ENCODE measurements at places on chromosomes 6 and 20.

DNA sequence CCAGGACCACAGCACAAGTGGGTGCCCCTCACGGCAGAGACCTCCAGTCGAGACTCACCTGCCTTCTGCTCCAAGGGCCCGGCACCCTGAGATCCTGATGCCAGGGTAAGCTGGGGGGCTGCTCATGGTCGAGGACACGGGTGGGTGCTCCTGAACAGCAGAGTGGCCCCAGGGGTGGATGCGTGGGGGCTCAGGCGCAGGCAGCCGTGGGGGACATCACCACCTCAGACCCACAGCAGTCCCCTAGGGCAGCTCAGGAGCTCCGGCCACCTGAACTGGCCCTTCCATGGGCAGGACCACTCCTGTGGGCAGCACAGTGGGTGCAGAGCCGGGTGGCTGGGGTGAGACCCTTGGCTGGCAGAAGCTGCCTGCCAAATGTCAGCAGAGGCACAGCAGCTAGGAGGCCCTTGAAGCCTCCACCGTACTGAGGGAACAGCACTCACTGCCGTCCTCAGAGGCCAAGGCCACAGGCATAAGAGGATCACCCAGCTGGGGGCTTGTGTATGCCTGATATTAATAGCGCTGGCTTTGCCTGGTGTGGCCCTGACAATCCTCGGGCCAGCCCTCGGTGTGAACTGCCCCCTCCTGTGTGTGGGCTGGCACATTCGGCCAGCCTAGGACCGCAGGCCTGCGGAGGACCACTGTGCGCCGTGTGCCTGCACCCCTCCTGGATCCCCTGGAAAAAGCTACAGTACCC, 5.4 kb downstream of the UCKL1 start:
- no peak for DNase-seq

GRCh38 chr20:50456452-50457324, 53.5 kb upstream of the PTPN1 start:
- DNase-seq, result no peak

- DNase-seq, result no peak
Observed at GRCh38 chr6:3321042-3321441, 62.3 kb downstream of the PSMG4 start.

DNA sequence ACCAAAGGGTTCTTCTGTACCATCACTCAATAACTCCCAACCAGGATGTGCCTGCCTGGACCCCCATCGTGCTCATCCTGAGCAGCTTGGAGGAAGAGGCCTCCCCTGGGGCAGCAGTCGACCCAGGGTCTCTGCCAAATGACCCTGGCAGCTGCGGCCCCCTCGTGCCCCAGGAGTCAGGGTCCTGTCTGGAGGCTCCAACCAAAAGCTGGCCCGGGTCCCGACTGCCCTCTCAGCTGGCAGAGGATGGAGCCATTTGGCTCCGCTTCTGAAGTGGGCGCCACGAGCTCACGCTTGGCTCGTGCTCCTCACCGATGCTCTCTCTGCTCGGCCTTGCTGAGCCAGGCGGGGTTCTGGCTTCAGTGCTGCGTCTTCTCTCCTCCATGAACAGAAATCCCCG, 56.8 kb downstream of the TFAP2C start:
- DNase-seq, result no peak

- DNase-seq, result no peak
Observed at GRCh38 chr6:33103776-33104175, 28.0 kb downstream of the HLA-DPB1 start.

All from ureter (tissue), 1 donor.